NCI-H1436 treated with DMSO at 0.1 percent for 48 hours (cell line): ENCODE measurements at places on chromosomes 1 and 21.

GRCh38 chr21:43339668-43340067 is 87.3 kb downstream of the SIK1 start:
- DNase-seq = no peak

DNA sequence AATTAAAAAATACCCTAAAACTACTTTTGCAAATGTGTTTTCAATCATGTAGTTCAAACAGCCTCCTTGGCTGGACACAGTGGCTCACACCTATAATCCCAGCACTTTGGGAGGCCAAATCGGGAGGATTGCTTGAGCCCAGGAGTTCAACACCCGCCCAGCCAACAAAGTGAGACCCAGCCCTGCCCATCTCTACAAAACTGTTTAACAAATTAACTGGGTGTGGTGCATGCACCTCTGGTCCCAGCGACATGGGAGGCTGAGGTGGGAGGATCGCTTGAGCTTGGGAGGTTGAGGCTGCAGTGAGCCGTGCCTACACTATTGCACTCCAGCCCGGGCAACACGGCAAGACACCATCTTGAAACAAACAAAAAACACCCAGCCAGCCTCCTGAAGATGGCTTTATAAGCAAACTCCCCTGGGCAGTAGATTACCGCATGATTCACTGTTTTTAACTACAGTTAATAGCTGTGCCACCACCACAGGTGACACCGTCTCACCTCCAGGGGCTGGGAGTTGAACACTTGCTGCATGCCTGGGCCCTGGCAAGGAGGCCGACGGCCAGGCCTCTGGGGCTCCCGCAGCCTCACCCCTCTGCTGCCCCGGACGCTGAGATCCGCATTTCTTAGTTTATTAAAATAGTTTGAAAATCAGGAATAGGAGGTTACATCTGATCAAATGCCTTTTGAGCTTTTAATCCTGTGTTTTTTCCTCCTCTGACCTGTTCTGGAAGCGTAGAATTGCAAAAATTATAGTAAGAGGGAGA is 16.2 kb downstream of the PTTG1IP start:
- DNase-seq = no peak

GRCh38 chr1:173095632-173096031 is 44.9 kb upstream of the TNFSF18 start:
- DNase-seq = no peak

DNA sequence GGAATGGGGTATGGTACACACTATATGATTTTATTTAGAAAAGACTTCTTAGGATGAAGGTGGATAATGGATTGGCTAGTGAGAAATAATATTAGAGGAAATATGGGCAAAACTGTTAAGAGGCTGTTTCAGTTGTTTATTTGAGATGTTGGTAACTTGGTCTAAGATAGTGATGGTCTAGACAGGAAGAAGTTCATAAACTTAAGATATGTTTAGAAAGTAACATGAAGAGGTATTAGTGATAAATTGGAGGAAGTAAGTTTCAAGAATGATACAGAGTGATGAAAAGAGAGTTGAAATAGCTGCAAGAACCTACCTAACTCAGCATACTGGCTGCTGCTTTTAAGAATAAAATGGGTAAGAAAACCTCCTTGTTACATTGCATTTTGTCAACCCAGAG is 9.2 kb upstream of the PTPRC start:
- no peak for DNase-seq

DNA sequence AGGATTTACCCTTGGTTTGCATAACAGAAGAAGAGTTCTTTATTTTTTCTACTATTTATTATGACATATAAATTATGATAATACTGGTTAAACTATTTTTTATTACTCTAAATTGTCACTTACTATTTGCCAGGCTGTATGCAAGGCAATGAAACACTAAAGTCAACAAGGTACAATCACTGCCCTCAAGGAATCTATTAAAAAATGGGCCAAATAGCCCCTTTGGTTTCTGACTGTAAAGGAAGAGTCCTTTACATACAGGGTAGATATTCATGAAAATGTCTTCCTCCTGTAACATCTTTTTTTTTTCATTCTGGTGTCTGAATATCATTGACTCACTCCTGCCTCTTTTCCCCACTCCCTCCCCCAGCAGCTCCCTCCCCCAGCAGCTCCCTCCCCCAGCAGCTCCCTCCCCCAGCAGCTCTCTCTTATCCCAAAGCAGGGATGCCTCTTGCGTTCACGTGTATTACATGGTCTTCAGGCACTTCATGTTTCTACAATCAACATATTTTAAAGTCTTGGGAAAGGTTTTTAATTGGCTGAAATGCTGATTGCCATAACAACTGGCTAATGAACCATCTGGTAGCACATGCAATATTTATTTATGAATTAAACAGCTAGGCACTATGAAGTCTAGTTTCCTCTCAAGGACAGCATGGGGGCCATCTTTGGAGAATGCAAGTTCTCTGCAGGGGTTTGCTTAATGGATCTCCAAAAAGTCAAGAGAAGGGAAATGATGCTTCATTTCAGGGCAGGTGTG is 400.4 kb upstream of the PLXNA2 start:
- DNase-seq = no peak

DNA sequence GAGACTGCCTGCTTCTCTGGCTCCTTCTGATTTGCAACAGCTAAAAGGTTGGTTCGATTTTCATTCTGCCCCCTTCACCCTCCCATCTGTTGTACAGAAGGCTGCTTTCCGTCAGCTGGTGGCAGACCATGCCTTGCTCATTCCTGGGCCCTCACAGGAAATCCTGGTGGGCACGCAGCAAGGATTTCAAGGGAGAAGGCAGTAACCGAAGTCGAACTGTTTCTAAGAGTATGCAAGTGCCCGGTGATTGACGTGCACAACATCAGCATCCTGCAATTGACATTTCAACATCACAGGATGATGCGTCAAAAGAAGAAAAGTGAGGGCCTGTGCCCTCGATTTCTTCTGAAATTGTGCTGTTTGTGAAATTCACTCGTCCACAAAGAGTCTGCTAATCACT is 83.8 kb downstream of the PLPP3 start:
- no peak for DNase-seq

DNA sequence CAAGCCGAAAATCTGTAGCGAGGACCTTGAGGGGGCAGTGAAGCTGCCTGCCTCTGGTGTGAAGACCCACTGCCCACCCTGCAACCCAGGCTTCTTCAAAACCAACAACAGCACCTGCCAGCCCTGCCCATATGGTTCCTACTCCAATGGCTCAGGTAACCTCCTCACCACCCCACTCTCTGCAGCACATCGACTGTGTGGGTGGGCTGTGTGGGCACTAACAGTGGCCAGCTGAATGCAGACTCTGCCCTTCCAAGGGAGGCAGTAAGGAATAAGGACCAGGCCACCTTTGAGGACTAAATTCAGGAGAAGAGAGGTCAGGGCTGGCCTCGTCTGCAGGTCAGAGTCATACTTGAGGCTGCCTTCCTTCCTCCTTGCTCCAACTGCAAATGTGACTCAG is 25.5 kb upstream of the SARS1 start:
- DNase-seq = no peak

DNA sequence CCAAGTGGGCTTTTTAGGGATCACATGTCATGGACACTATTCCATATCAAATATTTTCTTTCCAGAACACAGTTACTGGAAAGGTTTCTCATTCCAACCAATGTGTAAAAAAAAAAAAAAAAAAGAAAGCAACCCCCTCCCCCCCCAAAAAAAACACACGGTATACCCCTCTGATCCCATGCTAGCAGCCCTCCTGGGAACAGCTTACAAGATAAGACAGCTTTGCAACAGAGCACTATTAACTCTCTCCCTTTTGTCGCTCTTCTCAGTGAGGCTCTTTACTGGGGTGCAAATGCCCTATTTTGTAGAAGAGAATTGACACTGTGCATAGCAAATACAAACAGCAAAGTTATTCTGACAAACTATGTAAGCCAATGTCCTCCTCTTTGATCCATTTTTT is 161.2 kb downstream of the NTMT2 start:
- DNase-seq = no peak

GRCh38 chr1:44808063-44808937 is at the start of gene BTBD19:
Gene BTBD19, plus strand, starts transcription at chr1:44808523. Its CDS starts 298 bp downstream, at chr1:44808821.
- no peak for DNase-seq

- DNase-seq = no peak
These were observed 5.9 kb upstream of the CAMK2N1 start for GRCh38 chr1:20491866-20492265.

DNA sequence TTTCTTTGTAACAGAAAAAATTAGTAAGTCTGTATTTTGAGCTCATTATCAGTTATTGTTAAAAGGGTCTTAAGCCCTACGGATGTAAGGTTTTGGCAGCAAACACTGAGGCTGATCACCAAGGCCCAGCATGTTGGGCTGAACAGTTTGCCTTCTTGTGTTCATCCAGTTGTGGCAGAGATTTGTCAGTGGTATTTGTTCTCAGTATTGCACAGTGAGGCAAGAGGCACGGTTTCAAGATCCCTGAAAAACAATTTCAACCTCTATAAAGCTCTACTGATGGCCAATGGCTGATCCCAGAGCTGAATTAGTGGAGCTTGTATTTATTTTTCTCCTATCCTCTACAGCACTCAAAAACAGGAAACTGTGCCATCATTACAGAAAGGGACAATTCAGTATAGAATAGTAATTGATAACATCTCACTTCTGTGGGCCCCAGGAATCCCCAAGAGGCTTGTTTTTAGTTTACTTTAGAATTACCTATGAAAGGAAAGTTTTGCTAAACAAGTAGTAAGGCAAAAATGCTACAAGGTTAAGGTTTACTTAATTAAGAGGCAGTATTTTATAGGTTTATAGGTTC is 191.8 kb upstream of the RAB4A start:
- DNase-seq = no peak

DNA sequence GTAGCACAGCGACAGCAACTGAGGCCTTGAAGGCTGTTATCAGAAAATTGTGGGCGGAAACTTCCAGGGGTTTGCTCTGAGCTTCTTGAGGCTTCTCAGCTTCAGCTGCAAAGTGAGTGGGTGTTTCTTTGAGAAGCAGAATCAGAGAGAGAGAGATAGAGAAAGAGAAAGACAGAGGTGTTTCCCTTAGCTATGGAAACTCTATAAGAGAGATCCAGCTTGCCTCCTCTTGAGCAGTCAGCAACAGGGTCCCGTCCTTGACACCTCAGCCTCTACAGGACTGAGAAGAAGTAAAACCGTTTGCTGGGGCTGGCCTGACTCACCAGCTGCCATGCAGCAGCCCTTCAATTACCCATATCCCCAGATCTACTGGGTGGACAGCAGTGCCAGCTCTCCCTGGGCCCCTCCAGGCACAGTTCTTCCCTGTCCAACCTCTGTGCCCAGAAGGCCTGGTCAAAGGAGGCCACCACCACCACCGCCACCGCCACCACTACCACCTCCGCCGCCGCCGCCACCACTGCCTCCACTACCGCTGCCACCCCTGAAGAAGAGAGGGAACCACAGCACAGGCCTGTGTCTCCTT is at the start of gene FASLG:
Gene FASLG, plus strand, starts transcription at position 233 of the 583 bp plus-strand sequence. Its CDS starts 99 bp downstream, at position 332.
- DNase-seq = no peak

GRCh38 chr1:117009132-117009531 is 7.6 kb downstream of the CD101 start:
- no peak for DNase-seq

DNA sequence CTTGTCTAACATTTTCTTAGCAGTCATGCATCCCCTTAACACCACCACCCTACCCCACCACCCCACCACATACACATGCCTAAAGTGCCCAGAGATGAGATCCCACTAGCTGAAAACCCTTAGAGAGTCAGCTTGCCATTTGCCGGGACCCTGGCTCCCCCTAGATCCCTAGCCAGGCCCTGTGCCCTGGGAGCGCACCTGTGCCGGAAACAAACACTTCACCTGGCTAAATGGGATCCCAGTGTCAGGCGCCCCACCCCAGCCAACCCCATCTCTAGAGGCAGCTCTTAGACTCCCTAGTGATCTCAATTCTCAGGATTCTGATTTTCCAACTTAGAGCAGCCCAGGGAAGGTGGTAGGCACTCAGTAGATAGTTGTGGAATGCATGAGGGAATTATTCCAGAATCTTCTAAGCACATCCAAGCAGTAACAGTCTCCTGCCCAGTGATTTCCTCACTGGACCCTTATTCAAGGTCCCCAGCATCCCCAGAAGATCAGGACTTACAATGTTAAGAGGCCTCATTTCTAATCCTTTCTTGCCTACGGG is 105.2 kb downstream of the LAMC2 start:
- DNase-seq = no peak

DNA sequence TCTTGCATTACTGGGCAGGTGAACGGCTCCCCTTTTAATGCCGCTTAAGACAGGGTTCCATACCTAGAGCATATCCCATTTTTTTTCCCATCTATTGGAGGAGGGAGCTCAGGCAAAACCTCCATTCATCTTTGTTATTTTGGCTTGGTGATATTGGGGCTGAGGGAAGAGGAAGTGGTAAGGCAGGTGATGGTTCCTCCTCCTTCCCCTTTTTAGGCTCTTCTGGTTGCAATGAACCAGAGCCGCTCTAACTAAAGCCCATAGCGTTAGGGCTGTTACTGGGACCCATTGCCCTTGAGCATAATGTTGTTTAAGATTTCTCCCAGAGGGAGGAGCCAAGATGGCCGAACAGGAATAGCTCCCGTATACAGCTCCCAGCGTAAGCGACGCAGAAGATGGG is 21.1 kb downstream of the PYHIN1 start:
- no peak for DNase-seq

- no peak for DNase-seq
These were observed 20.2 kb downstream of the RERE start for GRCh38 chr1:8797216-8797615.

DNA sequence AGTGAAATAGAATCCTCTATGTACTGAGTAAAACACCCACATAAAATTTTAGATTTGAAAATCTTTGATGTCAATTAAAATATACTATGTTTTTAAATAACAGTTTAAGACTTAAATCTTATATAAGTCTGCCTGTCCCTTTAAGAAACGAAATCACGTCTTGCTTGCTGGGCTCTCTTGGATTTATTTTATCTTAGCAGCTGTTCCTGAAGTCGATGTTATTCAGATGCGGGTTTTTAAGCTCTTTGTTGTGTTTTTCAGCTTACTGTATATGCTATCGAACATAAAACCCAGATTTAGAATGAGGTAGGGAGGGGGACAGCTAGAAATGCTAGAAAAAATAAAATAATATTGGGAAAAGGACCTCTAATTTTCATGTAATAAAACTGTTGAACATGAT is 11.1 kb upstream of the SSX2IP start:
- no peak for DNase-seq

GRCh38 chr21:37264808-37265207 is 2.3 kb downstream of the VPS26C start:
- DNase-seq = no peak

GRCh38 chr1:211332036-211332616 is 5.5 kb downstream of the TRAF5 start:
- DNase-seq = no peak

GRCh38 chr1:22406722-22407495 is 44.7 kb upstream of the ZBTB40 start:
- no peak for DNase-seq

DNA sequence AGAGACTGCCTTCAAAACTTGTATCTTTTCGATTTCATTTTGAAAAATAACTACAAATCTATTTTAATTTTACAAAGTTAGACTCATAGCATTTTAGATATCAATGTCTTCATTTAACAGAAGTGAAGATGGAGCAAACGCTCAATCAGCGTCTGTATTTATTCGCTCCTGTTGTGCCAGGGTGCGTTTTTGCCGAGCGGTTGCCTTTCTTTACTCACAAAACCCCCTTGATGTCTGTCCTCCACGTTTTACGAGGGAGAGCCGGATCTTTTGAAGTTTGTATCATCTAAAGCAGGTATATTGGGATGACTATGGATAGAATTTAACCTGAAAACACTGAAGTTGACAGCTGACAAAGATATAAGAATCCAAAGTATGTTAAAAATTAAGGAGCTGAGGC is 44.6 kb downstream of the MRPL39 start:
- no peak for DNase-seq

GRCh38 chr1:35569936-35570335 is 3.2 kb upstream of the TFAP2E start:
- no peak for DNase-seq

- peak; percentile 22 for DNase-seq
These were observed 27.0 kb upstream of the BTG2 start for GRCh38 chr1:203278082-203278884.
